RPMI7951 (cell line): ENCODE measurements at places on chromosomes 3 and 15. TPM values are rescaled to one million over a fixed set of nuclear protein-coding genes. Genes with fewer than 3 reads are reported as not detected.

DNA sequence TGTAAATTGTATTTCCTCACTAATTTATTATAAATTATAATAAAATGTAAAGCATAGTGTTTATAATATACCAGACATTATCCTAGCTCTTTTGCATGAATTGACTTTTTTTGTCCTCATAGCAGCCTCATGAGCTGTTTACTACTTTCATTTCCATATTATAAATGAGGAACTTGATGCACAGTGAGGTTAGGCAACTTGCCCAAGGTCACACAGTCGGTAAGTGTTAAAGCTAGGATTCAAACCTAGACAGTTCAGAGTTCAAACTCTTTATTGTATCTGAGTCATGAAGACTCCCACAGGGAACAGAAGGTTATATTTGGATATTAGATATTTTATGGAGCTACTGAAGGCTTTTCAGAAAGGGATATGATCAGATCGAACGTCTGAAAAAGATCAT lies 322.2 kb upstream of the SATB1 start:
- DNase-seq, result no peak

- no peak for DNase-seq
Observed at GRCh38 chr15:48400086-48400485, 68.9 kb downstream of the DUT start.

- no peak for DNase-seq
Observed at GRCh38 chr15:28986726-28987125, 101.0 kb downstream of the APBA2 start.

DNA sequence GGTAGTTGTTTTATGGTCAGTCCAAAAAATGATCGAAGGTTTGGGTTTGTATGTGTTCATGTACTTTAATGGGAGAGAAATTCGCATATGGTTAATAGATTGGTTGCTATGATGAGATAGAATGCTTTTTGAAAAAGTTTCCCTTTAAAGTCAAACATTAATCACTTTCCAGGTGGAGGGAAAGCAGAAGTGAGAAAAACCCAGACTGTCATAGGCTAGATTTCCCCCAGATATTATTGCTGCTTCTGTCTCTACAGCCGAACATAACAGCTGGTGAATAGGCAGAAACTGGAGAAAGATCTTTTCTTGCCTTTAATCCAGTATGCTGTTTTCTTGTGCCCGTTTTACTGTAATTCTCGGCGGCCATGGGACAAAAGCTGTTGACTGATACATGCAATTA lies 287.6 kb downstream of the SOX2 start:
- DNase-seq, result no peak

DNA sequence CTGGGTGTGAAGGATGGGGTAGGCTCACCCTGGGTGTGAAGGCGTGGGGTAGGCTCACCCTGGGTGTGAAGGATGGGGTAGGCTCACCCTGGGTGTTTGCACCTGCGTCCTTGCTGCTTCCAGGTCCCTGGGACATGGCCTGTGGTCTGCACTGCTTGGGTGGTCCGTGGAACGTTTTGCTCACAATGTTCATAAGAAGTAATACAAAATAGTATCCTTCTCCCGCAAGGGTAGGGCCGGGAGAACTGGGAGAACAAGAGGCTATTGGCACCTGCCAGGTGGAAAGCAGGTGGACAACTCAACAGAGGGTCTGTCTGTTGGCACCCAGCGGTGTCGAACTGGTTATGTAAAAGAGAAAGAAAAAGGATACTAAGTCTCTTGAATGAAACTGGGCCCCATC lies 17.0 kb upstream of the PCSK6 start:
- no peak for DNase-seq

GRCh38 chr15:20357481-20358065 lies 184.0 kb downstream of the GOLGA6L6 start:
- no peak for DNase-seq

DNA sequence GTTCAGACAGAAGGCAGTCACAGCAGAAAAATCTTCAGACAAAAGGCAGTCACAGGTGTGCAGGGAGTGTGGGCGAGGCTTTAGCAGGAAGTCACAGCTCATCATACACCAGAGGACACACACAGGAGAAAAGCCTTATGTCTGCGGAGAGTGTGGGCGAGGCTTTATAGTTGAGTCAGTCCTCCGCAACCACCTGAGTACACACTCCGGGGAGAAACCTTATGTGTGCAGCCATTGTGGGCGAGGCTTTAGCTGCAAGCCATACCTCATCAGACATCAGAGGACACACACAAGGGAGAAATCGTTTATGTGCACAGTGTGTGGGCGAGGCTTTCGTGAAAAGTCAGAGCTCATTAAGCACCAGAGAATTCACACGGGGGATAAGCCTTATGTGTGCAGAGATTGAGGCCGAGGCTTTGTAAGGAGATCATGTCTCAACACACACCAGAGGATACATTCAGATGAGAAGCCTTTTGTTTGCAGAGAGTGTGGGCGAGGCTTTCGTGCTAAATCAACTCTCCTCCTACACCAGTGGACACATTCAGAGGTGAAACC lies 27.6 kb downstream of the ZNF589 start:
- DNase-seq, result no peak

DNA sequence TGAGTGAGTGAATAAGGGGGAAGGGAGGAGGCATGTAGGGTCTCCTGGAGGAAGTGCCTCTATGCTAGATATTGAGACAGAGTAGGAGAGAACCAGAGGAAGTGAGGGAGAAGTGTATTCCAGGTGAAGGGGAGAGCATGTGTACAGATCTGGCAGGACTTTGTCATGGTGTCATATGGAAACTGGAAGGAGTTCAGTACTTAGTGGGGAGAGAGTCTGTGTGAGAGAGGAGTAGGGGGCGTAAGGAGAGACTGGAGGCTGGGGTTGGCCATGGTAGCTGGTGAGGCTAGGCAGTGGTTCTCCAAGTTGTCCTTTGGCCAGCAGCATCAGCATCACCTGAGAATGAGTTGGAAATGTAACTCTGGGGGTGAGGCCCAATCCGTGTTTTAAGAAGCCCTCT lies 29.6 kb upstream of the EPHB1 start:
- DNase-seq, result no peak

- DNase-seq, result no peak
Observed at GRCh38 chr15:88477126-88477525, 9.6 kb downstream of the MRPS11 start.

DNA sequence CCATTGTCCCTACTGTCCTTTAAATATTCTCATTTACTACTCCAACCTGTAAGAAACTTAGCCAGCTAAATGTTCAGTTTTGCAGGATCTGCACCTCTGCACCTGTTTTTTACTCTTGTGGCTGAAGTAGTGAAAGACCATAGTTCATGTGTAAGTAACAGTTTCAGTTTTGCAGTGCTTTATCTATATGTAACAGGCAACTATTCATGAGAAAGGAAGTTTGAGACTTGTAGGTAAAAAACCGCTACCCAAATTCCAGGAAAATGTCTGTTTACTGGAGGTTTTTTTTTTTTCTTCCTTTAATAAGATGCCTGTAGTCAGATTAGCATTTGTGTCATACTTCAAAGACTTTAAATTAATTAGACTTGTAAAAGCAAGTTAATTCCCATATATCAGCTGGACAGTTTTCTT lies 25.4 kb upstream of the MBNL1 start:
- no peak for DNase-seq

MFGE8 gene
- total RNA-seq, result 45.1 and 62.4 TPM in 2 replicates

GOLGA8T gene
- not detected in 2 replicates for total RNA-seq

SNTN gene
- not detected in 2 replicates for total RNA-seq

CHRNB4 gene
- total RNA-seq, result not detected in 2 replicates

CNBP gene
- 394 and 396 TPM in 2 replicates for total RNA-seq

MFSD1 gene
- total RNA-seq, result 105 and 119 TPM in 2 replicates
